COR-L47 (cell line): ENCODE measurements at places on chromosomes 7 and 10.
A peak's percentile ranks its signal among the peaks of the same experiment; 100 is the strongest.

DNA sequence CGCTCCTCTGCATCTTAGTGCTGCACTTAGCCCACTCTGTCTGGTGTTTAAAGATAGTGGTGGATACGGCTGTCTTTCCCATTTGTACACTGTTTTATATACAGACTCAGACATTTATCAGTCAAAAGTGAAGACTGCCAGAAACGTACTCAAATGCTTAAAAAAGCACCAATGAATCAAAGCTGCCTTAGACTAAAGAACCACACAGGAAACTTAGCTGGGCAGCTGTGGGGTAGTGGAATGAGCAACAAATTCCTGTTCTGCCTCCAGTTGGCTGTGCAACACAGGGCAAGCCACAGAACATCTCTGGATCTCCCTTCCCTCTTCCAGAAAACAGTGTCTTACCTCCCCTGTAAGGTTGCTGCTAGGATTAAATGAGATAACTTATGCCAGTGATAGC, 76.0 kb downstream of the ATXN7L1 start:
- DNase-seq: no peak

DNA sequence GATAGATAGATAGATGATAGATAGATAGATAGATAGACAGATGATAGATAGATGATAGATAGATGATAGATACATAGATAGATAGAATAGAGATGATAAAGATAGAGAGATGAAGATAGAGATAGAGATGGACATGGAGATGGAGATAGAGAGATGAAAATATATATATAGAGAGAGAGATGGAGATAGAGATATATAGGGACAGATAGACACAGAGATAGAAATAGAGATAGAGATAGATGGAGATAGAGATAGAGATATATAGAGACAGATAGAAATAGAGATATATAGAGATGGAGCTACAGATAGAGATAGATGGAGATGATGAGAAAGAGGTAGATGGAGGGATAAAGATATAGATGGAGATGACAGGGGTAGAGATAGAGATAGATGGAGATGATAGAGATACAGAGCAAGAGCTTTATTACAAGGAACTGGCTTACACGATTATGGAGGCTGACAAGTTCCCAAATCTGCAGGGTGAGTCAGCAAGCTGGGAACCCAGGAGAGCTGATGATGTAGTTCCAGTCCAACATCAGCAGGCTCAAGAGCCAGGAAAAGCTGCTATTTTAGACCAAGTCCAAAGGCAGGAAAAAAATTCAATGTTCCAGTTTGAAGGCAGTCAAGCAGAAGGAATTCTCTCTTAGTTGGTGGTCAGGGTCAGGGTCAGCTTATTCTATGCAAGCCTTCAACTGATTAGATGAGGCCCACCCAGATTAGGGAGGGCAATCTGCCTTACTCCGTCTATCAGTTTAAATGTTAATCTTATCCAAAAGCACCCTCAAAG, 37.1 kb downstream of the CAV1 start:
- DNase-seq: no peak

DNA sequence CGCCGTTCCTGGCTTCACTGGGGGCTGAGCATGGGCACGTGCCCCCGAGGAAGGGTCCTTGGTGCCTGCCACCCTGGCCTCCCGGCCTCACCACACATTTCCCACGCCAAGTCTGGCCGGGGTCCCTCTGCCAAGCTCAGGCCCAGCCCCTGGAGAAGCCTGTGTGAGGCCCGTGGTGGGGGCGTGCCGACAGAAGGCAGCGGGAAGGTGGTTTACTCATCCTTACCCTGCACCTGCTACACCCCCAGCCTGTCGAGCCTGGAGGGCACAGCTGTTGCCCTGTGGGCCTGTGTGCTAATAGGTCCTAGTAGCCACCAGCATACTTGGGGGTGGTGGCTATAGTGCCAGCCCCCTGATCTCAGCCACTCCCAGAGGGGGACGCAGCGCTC, 46.7 kb downstream of the NKX6-2 start:
- DNase-seq: no peak

DNA sequence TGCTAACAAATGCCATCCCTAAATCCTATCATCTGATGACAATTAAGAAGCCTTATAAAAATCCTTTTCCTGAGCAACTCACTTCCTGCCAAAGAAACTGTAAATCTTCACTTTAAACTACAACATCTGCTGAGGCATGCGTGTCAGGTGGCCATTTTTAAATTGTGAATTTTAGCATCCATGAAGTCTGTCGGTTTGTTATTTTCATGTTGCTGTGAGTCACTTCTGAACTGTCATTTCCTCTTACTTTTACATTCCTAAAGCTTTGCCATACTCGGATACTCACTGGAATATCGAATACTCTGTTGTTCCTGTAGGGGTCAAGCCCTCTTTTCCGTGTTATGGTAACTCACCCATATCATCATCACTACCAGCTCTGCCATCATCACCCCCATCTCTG, 34.3 kb upstream of the TMEM26 start:
- no peak for DNase-seq

DNA sequence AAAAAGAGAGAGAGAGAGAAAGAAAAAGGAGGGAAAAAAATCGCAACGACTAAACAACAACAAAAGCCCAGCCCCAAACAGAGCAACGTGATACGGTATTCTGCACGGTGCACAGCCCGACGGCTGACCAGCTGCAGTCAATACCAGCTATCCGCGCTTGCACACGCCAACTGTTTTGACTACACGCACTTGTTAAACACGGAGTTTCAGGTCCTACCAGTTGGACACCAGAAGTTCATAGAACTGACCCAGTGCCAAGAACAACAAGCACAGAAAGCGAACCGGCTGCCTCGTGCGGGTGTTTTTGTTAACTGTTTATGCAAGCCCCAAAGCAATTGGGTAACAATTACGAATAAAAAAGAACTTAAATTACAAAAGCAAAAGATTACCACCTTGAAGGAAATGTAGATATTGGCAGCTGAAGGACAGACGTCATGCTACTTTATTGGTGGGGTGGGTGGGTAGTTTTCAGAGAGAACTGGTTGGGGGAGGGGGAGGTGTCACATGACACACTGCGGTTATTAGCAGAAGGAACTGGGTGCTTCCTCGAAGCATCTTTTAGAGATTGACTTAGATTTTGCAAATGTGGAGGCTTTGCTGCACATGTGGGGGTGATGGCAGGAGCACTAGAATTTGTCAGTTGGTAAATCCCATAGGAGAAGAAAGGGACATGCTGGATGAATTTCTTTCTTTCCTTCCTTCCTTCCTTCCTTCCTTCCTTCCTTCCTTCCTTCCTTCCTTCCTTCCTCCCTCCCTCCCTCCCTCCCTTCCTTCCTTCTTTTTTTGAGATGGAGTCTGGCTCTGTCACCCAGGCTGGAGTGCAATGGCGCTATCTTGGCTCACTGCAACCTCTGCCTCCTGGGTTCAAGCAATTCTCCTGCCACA, 110.6 kb upstream of the EFCAB10 start:
- peak; percentile 79 for DNase-seq

DNA sequence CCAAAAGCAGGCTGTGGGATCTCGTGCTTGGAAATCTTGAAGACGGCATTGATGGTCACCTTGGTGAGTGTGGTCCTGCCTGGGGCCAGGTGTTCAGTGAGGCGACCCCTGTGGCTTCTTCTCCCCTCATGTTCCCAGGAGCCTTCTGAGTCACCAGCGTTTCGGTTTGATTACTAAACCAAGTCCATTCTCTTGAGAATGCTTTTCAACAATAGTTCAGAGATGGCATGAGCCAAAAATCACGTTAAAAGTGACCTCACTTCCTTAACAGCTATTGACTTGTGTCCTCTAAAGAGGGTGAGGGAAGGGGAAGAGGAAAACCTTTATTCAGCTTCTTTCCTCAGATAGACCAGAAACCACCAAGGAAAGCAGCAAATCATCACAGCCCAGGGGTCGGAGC, 315.2 kb downstream of the GATA3 start:
- no peak for DNase-seq

- no peak for DNase-seq
Observed at GRCh38 chr7:106747804-106748203, 86.8 kb upstream of the CCDC71L start.

- no peak for DNase-seq
Observed at GRCh38 chr10:91462423-91462822, 52.3 kb downstream of the HECTD2 start.

- DNase-seq: no peak
Observed at GRCh38 chr10:97919012-97919411, 69.4 kb downstream of the GOLGA7B start.

GRCh38 chr7:77351539-77352004, 64.6 kb downstream of the GSAP start:
- DNase-seq: no peak

GRCh38 chr7:128000854-128001265, 30.4 kb downstream of the LRRC4 start:
- DNase-seq: no peak

GRCh38 chr10:122140941-122141623, 130.0 kb upstream of the BTBD16 start:
- no peak for DNase-seq

DNA sequence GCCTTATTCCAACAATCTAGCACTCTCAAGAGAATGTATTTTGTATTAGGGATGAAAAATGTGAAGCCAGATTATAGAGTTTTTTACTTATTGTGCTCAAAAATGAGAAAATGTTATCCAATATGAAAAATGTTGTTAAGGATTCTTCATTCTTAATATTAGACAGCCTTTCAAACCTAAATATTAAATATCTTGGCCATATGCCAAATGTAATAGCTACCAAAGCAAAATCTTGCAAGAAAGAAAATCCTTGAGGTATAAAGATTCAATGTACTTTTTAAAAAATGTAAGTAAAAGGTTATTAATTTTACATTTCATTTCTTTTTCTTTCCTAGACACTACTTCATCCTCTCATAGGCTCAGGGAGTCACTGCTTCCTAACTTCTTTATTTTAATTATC, 33.4 kb downstream of the MET start:
- no peak for DNase-seq

- peak; percentile 36 for DNase-seq
Observed at GRCh38 chr7:41696323-41696916, 6.5 kb downstream of the INHBA start.

DNA sequence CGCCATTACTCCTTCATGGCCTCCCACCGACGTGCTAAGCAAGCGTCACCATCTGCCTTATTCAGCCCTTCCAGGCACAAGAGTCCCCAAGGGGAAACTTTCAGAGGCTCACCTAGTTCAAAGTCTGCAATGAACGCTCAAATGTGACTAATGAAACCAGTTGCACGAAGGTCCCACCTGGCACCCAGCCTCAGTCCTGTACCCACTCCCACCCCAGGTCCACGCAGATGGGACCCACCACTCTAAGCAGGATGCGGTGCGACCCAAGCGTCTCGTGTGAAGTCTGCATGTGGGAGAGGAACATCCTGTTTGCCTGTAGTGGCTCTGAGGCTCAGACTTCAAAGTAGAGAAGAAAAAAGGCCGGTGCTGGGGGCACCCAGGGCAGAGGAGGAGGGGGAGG, 40.3 kb downstream of the RGS10 start:
- no peak for DNase-seq

GRCh38 chr10:133282846-133283390, 6.2 kb upstream of the ADAM8 start:
- no peak for DNase-seq

- no peak for DNase-seq
Observed at GRCh38 chr10:22363305-22363704, 18.0 kb downstream of the SPAG6 start.

- no peak for DNase-seq
Observed at GRCh38 chr10:22932626-22933370, 4.9 kb downstream of the ARMC3 start.

DNA sequence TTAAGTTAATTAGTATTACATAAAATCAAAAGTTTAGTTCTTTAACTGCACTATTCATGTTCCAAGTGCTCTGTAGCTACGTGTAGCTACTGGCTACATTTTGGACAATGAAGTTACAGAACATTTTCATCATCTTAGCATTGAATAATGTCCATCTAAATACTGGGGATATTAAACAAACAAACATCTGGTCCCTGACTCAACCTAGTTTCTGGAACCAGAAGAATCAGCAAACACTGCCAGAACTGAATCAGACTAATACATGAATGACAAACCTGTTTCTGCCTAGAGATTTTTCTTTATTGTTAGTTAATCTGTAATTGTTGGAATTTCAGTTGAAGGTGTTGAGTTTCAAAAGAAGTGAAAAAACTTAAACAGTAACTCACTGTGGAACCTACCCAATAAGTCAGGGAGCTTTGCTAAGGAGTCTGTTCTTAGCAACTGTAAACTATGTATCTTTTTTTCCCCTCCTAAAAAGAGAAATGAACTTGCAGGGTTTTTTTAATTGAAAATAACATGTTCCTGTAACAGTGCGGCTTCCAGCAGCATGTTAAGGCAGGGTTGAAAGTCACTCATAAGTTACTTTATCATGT, 58.3 kb downstream of the CDK13 start:
- DNase-seq: no peak
